ENCODE measurements at places on chromosomes 2 and 18. TPM values are rescaled to one million over a fixed set of nuclear protein-coding genes. Genes with fewer than 3 reads are reported as not detected.

Gene TMEM247
- total RNA-seq: not detected

DNA sequence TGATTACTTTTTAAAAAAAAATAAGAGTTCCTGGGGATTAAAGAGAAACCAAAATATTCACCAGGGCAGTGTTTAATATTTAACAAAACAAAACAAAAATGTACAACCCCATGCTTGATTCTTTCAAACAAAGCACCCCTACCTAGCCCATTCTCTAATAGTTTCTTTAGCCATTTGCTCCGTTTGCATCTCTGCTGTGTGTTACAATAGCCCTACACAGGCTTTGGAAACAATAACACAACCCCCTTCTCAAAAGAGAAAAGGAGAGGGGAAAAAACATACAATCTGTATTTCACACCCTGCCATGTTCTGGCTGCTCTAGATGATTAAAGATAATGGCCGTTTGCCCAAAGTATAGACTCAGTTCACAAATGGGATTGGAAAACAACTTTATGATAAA lies 302.9 kb downstream of the CPS1 start:
- DNase-seq: no peak

Gene RAD51AP2
- total RNA-seq: 0.12 TPM

GRCh38 chr2:224956706-224957105 lies 85.6 kb downstream of the DOCK10 start:
- no peak for DNase-seq

- no peak for DNase-seq
These were observed 383.6 kb downstream of the PIK3C3 start for GRCh38 chr18:42338683-42339082.

Gene AGXT
- not detected for total RNA-seq

- DNase-seq: no peak
These were observed 54.4 kb upstream of the GRB14 start for GRCh38 chr2:164675687-164676086.

DNA sequence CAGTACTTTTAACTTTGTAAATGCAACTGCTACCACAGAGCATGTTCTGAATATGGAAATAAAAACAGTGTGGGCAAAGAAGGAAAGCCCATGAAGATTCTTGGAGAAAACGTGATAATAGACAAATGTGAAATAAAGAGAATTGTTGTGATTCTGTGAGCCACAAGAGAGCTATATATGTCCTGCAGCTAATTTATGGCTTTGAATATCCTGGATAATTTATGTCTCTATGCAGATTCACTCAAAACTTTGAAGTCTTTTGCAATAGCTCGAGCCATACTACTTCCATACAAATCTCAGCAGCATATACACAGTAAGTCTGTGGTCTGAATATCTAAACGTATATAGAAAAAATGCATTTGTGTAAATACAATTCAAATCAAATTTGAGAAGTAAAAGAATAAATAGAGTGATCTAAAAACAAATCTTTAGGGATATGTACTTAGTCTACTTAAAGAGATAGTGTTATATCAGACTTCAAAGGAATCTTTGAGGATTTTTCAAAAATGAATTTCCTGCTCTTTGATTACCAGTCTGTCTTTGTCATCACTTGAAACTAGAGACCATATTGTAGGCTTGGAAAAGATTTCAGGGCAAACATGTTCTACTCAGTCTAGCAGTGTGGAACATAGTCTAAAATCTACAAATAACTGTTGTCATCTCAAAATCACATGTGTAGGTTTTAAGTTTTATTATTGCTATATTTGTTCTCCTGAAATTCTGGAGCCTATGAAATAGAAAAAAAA lies 107.1 kb downstream of the CSRNP3 start:
- no peak for DNase-seq

GRCh38 chr2:127563458-127564428 lies 28.3 kb downstream of the MYO7B start:
- no peak for DNase-seq

DNA sequence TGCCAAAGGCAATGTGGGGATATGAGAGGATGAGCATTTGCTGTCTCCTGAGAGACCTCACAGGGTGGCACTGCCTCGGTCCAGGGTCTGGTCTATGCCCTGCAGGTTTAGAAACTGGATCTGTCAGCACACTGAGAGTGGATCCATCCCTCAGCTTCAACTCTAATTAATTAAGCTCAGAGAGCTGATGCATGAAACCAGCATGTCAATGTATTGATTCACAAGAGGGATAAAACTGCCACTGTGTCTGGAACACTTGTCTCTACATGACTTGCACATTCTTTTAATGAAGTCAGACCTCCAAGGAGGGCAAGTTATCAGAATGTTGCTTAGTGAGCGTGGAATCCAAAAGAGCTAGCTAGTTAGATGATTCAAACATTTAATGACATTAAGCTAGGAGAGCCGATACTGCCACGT lies 22.5 kb upstream of the POLE4 start:
- DNase-seq: no peak

Gene NAPG
- total RNA-seq: 37.2 TPM

DNA sequence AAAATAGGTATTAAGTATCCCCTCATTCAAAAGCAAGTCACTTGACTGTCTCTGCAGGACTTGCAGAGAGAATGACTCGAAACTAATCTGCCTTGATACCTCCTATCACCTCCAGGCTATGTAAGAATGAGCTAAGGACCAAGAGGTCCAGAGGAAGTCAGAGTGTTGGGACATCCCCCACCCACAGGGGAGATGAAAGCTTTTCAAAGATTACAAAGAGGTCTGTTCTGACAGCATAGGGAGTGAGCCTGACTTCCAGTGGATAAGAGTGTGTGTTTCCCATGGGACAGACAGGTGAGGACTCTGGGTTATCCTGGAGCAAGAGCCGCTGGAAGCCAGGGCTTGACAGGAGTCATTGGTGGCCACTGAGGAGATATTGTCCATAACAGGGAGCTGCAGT lies 85.0 kb upstream of the TACR1 start:
- DNase-seq: no peak

Gene MROH2A
- total RNA-seq: not detected

Measured in heart left ventricle (tissue), 16 donors.